GM13977 (cell line): ENCODE measurements at places on chromosomes 3 and 15.

DNA sequence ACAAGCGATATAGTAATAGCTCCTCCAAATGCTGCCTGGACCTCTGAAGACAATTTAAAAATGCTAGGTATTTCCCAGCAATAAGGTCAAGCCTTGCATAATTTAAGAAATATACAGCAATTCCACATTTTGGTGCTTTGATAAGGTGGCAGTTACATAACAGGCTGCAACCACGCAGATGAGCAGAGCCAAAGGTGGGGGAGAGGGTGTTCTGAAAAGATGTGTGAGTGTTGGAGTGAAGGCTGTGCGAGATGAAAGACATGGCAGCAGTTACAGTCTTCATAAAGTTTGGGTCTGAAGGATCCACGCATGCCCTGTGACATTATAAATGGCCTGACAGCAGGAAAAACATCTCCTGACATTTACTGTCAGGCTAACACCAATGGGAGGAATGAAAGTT is 26.1 kb downstream of the CTDSPL start:
- no peak for DNase-seq

GRCh38 chr3:153166206-153166605 is 4.2 kb downstream of the RAP2B start:
- DNase-seq: no peak

GRCh38 chr3:177642042-177642803 is 444.9 kb upstream of the TBL1XR1 start:
- no peak for DNase-seq

GRCh38 chr15:64991536-64992135 is 1.9 kb upstream of the SPG21 start:
- DNase-seq: no peak

DNA sequence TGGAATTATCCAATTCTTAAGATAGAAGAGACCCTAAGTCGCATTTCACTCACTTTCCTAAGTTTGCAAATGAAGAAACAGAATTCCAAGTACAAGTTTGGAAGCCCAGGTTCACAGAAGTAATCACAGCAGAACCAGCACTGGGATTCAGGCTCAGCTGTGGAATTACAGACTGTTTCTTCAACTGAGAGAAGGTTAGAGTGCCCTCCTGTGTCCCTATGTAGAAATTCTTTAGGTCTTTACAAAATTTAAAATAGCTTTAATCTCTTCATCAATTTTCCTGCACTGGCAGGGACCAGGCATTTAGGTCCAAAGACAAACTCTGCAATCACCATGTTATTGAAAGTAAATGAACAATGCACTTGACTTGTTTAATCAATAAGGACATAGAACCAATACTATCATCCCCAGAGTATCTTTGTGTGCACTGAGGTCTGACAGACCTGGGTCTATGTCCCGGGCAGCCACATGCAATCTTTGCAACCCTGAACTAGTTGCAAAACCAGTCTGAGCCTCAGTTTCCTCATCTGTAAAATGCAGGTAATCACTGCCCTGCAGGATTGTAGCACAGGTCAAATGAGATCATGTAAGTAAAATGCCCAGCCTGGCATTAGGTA is 96.3 kb upstream of the ZBED2 start:
- DNase-seq: peak; percentile 10

- no peak for DNase-seq
Measured at GRCh38 chr3:108486338-108486737, 24.1 kb downstream of the MYH15 start.

DNA sequence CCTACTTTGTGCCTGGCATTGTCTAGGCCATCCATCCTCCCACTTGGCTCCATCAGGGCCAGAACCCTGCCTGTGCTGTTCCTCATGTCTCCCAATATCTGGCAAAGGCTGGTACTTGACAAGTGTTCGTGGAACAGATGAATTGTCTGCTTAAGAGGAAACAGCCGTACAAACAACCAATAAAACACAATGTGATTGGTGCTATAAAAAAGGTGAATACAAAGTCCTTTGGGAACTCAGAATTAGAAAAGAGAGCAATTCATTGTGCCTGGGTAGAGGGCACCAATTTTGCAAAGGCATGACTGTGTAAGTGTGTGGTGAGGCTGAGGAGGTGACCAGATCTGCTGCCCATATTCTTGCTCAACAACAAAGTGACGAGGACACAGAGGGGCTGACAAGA is 164.5 kb upstream of the PPP2R3A start:
- DNase-seq: no peak

- no peak for DNase-seq
Measured at GRCh38 chr3:128383316-128384235, 83.1 kb downstream of the DNAJB8 start.

DNA sequence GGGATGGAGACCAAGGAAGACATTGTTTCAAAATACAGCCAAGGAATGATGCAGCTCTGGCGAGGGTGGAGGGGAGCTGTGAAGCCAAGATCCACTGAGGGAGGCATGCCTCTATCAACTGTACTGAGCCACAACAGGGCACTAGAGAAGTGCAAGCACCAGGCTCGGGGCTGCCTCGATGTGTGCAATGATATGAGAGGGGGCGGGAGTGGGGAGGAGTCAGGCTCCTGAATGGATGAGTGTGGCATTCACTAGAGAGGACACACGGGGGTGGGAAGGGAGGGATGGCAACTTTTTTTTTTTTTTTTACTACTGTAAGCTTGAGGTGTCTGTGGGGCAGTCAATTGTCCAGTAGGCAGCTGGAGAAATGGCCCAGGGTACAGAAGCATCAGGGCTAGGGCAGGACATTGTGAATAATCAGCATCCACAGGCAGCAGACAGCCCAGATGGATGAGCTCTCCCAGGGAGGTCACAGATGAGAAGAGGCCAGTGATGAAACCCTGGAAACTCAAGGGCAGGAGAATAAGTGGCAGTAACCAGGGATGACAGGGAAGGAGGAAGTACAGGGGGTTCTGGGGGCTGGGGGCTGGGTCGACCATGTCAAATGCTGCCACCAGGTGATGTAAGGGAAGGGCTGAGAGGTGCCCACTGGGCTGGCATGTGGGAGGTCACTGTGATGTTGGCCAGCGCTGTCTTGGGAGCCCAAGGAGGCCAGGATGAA is 5.9 kb downstream of the STOML1 start:
- no peak for DNase-seq

DNA sequence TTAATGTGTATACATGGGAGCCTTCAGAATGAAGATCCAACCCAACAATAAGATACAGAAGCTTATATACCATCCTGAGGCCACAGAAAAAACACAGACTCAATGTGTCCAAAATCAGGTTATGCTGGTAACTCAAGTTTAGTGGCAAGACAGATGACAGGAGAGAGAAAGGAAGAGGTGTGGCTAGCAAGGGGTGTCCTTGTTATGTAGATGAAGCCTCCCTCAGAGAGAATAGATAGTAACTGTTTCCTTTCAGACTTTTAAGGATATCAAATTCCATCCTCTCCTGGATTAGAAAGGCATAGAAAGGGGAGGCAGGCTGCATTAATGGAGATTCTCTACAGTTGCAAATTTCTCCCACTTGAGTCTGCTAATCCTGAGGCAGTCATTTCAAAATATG is 447.4 kb downstream of the GABRB3 start:
- no peak for DNase-seq

DNA sequence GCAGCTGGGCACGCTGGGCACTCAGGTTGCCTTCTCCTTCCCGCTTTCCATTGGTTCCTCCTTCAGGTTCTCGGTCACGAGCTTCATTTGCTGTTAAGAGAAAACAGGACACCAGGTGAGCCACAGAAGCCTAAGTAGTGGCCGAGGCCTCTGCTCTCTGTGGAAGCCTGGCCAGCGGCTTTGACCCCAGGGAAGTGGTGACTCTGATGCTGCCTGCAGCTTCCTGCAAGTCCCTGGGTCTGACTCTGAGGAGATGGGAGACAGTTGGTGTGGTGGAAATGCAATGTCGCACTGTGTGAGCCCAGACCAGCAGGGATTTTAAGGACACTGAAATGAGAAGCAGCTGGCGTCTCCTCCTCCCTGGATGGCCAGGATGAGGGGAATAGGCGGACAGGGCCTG is 80.5 kb downstream of the SNRK start:
- DNase-seq: no peak

- no peak for DNase-seq
Measured at GRCh38 chr3:33790091-33790490, 8.3 kb upstream of the PDCD6IP start.

DNA sequence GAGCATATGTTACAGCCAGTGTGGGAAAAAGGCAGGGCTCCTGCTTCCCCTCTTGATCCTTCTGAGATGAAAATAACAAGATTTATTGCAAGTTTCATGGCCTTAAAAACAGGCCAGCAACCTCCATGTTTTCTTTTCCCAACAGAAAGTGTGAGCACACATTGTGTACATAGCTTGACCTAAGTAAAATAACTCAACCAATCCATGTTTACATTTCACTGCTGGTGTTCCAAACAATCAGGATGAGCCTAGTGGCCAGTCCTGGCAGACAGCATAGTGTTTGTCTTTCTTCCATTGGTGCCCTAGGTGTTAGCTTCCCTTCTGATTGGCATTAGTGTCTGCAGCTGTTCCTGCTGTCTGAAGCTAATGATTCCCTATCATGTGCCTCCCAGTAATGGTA is 847.7 kb downstream of the EPHA3 start:
- no peak for DNase-seq

DNA sequence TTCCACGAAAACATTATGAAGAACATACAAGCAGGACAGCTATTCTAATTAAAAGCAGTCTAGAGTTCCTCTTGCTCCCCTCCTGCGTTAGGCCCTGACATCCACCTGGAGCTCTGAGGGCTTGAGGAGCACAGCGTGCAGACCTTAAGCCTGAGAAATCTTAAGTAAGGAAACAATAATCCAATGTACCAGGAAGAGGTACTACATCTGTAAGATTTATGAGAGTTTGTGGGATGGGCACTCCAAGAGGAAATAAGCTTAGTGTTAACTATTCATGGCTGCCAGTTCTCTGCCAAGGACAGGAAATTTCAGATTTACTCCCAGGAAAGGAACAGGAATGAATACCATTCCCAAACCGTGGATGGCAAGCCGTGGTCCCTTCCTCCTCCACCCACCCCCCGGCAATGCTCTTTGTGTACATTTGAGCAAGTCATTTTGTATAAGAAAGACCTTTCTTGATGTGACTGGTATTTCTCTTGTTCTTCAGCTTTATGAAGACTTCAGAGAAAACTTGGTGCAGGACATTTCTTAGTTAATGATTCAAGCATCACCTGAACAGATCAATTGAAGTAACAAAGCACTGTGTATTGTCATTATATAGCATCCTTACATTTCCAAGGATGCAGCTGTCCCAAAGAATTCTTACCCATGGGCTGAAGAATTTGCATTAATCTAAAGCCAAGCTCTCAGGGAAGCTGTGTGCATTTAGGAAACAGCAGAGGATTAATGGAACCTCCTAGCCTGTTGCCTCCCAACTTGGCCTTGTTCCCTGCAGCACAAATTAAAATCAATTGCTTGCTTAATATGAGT is 28.8 kb upstream of the VILL start:
- DNase-seq: no peak

- no peak for DNase-seq
Measured at GRCh38 chr15:81326466-81327212, 2.7 kb upstream of the STARD5 start.

DNA sequence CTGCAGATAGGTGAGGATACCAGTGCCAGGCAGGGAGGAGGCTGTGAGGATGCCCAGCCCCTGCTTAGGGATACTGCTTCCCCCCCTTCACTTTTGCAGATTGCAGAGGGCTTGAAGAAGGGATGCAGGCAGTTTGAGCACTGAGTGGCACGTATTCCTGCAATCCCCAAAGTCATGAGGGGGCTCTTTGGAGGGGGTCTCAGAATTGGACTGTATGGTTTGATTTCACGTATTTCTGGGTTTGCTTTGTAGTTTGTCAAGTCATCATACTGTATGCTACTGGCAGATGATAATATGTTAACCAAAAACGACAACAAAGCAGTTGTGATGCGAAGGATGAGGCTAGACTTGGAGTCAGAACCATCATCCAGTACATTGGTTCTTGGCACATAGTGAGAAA is 28.1 kb downstream of the CHST14 start:
- DNase-seq: no peak

DNA sequence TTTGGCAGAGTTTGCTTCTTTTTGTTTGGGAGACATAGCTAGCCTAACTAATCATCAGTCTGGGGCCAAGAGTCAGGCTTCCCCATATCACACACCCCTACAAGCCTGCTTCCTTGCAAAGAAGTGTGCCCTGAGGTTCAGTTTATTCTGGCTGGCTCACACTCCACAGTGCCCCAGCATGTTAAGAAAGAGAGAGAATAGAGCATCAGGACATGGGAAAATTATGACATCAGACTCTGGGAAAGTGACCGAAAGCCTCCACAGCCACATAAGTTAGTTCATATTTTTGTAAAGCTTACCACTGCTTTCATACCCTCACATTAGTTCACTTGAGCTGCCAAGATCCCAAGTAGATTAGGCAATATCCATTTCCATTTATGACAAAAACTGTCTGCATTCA is 63.0 kb upstream of the CFAP161 start:
- DNase-seq: no peak

GRCh38 chr3:39386318-39386717 is 3.1 kb downstream of the SLC25A38 start:
- DNase-seq: no peak

GRCh38 chr3:142568393-142569017 is 10.0 kb downstream of the ATR start:
- DNase-seq: no peak

DNA sequence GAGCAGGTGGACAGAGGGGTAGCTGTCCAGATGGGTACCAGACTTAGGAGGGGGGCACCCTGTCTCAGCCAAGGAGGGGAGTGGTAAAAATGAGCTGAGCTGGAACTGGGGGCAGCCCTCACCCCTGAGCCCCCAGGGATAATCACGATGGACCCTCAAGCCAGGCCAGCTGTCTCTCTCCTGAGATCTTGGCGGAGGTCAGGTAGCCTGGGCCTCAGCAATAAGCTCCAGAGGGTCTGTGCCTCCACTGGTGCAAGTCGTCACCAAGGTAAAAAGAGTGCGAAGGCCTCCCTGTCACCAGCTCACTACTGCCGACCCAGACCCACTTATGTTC is 5.1 kb downstream of the SLC38A3 start:
- DNase-seq: no peak

DNA sequence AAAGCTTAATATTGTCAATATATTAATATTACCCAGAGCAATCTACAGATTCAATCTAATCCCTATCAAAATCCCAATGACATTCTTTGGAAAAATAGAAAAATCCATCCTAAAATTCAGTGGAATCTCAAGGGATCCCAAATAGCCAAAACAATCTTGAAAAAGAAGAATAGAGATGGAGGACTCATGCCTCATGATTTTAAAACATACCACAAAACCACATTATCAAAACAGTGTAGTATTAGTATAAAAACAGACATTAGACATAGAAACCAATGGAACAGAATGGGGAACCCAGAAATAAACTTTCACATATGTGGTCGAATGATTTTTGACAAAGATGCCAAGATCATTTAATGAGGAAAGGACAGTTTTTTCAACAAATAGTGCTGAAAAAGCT is 14.6 kb downstream of the NEK4 start:
- no peak for DNase-seq

GRCh38 chr3:66050821-66051220 is 12.1 kb upstream of the MAGI1 start:
- DNase-seq: no peak
